ENCODE measurements at places on chromosomes 13 and 19.
A peak's percentile ranks its signal among the peaks of the same experiment; 100 is the strongest.

- no peak for DNase-seq
Observed at GRCh38 chr13:77459592-77459991, 75.9 kb upstream of the SCEL start.

- DNase-seq = no peak
Observed at GRCh38 chr13:60351326-60351725, 45.7 kb upstream of the TDRD3 start.

DNA sequence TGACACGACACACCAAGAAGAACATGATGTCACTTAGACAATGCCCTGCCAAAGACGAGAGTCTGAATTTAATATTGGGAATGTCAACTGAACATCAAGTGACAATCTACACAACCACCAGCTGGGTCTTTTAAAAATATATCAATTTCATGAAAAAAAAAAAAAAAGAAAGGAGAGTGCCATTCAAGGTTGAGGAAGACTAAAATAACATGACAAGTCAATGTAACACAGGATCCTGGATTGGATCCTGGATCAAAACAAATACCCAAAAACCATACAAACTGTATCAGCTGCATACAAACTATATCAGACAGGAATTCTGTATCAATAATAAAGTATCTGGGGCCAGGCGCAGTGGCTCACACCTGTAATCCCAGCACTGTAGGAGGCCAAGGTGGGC is 4.7 kb downstream of the ZNF329 start:
- no peak for DNase-seq

DNA sequence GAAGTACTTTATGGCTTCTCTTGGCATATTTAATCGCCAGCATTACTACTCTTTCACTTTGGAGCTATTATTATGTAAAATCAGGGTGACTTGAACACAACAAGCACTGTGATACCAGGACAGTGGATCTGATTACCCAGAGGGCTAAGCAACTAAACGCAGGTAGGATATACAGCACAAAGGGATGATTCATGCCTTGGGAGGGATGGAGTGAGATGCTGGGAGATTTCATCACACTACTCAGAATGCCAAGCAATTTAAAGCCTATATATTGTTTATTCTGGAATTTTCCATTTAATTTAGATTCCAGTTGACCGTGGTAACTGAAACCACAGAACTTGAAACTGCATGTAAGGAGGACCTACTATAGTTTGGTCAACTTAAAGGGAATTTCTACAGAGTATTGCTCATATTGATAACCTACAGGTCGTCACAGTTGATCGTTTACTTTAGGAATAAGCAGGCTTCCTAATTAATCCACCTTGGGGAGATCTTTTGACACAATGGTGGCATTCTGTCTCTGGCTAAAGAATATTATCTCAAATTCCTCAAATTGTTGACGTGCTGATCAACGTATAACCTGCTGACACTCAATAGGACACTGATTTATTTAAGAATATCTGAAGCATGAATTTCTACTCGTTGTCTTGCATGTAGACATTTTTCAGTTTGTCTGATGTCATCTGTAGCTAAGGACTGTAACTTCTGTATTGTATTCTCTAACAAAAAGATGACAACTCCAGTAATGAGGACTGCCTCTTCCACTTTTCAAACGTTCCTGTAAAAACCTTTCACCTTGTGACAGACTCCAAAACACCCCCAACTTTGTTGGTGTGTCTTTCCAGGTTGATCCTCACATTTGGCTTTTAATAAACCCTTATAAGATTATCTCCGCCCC is 254.2 kb downstream of the GPC5 start:
- no peak for DNase-seq

DNA sequence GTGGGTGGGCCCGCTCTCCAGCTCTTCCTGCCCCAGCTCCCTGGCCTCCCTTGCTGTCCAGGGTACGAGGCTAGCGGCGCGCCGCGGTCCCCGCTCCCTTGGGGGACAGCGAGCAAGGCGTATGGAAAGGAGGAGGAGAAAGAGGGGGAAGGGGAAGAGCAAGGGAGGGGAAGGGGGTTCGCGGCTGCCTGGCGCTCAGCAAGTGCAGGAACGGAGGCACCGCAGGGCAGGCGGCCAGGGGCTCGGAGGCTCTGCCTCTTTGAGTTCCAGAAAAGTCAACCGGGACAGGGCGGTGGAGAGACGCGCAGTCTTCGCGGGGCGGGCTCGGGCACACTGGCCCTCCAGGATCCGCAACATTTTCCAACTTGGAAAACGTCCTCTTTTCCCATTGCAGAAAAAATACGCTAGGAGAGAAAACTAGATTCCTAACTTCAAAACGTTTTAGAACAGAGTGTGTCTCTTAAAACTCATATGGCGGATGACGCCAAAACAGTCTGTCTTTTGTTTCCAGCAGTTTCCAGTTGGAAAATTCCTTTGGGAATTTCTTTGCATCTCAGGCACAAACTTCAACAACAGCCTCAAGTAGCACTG is 23.1 kb upstream of the TNFRSF19 start:
- DNase-seq = no peak

DNA sequence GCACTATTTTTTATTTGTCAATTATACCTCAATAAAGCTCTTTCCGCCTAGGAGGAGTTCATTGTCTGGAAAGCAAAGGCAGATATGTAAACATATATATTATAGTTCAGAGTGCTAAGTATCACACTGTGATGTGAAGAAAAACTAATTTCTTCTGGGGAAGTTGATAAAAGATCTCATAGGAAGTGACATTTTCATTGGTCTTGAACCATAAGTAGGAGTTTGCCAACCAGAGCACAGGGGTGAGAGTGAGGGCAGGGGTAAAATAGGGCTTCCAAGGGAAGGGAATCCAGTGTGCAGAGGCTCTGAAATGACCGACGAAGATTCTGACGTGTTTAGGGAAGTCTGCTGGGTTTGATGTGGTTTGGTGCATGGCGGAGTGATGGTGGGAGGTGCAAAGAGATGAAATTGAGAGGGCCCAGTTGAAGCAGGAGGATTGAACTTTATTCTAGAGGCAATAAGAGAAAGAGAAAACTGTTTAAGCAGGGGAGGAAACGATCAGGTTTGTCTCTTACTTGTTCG is 780 bp upstream of the GTF2F2 start:
- peak; percentile 69 for DNase-seq

- no peak for DNase-seq
Observed at GRCh38 chr13:32804673-32805230, 211.5 kb upstream of the KL start.

DNA sequence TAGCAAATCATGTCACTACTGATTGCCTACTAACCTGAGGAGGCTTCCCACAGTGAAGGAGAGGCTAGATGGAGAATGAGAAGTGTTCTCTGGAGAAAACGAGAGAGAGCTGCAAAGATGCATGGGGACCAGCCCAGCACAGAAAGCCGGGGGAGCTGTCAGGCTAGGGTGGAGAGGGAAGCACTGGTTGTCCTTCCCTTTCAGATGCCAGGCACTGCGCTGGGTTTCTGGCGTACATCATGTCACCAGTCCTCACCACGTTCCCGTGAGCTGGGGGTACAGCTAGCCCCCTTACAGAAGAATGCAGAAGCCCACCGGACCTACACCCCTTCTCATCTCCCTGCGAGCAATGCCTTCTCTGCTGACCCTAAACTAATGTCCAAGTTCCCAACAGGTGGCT is 86.0 kb downstream of the STK24 start:
- DNase-seq = no peak

DNA sequence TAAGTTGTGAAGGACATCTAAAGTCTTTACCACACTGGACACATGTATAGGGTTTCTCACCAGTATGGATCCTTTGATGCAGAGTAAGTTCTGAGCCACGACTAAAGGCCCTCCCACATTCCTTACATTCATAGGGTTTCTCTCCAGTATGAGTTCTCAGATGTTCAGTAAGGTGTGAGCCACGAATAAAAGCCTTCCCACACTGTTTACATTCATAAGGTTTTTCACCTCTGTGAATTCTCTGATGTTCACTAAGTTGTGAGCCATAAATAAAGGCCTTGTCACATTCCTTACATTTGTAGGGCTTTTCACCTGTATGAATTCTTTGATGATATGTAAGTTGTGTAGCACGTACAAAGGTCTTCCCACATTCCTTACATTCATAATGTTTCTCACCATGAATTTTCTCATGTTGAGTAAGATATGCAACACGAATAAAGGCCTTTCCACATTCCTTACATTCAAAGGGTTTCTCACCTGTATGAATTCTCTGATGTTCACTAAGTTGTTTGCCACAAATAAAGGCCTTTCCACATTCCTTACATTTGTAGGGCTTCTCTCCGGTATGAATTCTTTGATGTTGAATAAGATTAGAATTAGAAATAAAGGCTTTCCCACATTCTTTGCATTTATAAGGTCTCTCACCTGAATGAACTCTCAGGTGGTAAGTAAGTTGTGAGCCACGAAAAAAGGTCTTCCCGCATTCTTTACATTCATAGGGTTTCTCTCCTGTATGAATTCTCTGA is 29.8 kb downstream of the ZNF571 start:
- no peak for DNase-seq

DNA sequence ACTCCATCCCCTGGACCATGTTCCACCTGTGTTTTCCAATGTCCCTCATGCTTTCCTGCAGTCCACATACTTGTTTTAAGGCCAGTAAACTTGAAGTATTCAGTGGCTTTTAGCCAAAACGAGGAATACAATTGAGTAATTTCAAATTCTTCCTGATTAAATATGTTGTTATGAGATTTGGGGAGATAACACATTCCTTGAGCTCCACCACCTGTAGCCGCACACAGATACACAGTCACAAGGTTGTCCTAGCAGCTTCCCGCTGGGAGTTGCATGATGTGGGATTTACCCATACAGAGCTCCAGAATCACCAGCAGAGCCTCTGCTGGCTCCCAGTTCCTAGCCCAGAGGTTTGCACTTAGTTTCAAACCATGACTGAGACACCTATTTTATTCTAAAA is 53.6 kb upstream of the FRY start:
- no peak for DNase-seq

GRCh38 chr19:33971073-33971472 is 174.4 kb downstream of the KCTD15 start:
- DNase-seq = no peak

DNA sequence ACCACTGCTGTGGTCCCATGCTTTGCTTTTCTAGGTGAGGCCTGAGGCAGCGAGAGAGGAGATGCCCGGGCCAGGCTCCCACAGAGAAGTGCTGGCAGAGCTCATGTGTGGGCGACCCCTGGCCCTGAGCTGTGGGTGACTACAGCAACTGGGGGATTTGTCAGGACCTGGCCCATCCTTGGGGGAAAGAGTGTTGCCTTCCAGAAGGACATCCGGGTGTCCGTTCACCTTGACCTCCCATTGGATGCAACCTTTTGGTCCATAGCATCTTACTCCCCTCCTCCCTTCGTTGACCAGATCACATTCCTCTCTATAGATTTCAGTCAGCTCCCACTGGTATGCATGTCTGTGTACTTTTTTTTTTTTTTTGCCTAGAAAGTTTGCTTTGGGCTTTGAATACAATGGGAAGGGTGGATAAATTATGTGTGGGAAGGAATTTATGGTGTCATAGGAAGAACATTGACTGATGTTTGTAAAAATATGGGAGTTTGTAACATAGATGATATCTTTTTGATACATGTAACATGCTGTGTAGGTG is 84.2 kb upstream of the RNF113B start:
- DNase-seq = no peak

GRCh38 chr19:19155495-19156219 is 14.4 kb downstream of the MEF2B start:
- no peak for DNase-seq
